Suppressor macrophage treated with lipopolysaccharide for 4 hours (primary cell): ENCODE measurements at places on chromosomes 2 and 18.

DNA sequence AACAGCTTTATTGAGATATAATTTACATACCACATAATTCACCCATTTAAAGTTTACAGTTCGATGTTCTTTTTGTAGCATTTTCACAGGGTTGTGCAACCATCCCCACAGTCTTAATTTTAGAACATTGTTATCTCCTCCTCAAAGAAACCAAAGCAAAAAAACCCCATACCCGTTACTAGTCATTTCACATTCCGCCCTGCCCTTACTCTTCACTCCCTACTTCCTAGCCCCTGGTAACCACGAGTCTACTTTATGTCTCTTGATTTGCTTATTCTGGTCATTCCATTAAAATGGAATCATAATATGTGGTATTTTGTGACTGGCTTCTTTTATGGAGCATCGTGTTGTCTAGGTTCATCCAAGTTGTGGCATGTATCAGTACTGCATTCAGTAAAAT, 137.7 kb downstream of the TANC1 start:
- DNase-seq = no peak

- DNase-seq = no peak
Measured at GRCh38 chr2:182004945-182005520, 19.4 kb downstream of the PPP1R1C start.

GRCh38 chr2:43743706-43744105, 30.1 kb upstream of the DYNC2LI1 start:
- no peak for DNase-seq

GRCh38 chr18:35835833-35836232, 136.6 kb upstream of the RMP24 start:
- DNase-seq = peak; percentile 88

- no peak for DNase-seq
Measured at GRCh38 chr18:8397034-8397433, 212.2 kb upstream of the RAB12 start.

DNA sequence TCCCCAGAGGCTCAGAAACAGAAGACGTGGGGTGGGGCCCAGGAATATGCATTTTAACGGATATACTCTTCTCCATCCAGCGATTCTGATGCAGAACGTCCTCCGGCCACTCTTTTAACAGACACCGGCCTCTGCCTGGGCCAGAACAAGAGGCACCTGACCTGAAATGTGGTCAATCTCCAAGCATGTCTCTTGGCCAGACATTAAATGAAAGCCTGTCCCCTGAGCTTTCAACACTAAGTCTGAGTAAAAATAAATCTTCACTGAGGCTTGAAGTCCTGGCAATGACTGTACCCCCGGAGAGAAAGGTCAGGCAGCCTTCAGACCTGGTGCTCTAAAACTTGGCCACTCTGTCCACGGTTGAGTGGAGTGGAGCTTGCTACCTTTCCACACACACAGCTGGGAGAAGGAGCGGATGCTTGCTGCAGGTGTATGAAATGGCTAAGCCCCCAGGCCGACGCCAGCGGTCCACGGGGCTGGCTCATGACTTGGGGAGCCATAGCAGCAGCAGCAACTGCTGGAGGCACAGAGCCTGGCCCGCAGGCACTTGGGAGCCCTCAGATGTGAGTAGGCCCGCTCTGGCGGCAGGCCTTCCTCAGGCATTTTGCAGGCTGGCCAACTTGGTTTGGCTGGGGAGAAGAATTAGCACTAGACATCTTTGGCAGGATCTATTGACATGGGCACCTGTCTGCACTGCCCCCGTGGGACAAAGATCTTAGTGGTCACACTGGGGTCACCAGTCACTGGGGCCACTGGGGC, 79.7 kb downstream of the TMEM17 start:
- no peak for DNase-seq

GRCh38 chr2:157260533-157261198, 3.2 kb downstream of the GALNT5 start:
- DNase-seq = no peak

DNA sequence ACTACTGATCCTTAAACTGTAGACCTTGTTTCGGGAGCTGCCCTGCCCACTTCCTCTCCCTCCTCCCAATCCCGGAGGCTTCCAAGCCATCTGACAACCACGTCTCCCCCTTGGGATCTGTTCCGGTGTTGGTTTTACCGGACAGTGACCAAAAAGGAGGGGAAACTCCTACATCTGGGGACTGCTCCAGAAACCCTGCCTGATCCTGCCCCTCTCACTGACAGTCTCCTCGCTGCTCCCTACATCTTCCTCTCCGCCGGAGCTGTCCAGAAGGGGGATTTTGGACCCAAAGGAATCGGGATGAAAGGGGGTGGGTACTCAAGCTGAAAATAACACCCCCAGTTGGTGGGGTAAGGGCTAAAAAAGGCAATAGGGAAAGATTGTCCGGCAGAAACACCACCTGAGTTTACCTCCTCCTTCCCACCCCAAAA, 1.5 kb downstream of the INO80D start:
- peak; percentile 67 for DNase-seq

DNA sequence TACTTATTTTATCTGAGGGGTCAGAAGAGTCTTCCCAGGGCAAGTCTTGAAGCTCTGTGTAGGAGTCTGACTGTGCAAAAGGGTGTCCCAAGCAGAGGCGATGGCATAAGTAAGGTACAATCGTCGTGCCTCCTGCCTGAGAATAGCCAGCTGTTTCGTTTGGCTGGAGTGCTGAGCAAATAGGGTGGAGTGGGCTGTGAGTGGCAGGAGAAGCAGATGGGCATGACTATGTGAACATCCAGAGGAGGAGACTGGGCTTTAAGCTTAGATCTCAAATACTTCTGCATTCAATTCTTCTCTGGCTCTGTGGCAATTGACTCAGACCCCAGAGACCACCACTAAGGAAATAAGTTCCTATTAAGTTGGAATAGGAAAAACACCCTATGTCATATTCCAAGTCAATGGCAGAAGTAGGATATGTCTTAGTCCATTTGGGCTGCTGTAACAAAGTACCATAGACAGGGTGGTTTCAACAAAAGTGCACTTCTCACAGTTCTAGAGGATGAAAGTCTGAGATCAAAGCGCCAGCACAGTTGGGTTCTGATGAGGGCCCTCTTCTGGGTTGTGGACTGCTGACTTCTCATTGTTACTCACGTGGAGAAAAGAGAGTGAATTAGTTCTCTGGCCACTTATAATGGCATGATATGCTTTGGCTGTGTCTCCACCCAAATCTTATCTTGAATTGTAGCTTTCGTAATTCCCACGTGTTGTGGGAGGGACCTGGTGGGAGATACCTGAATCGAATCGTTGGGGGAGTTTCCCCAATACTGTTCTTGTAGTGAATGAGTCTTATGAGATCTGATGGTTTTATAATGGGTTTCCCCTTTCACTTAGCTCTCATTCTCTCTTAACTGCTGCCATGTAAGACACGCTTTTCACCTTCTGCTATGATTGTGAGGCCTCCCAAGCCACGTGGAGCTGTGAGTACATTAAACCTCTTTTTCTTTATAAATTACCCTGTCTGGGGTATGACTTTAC, 120.2 kb downstream of the LPIN1 start:
- DNase-seq = no peak

DNA sequence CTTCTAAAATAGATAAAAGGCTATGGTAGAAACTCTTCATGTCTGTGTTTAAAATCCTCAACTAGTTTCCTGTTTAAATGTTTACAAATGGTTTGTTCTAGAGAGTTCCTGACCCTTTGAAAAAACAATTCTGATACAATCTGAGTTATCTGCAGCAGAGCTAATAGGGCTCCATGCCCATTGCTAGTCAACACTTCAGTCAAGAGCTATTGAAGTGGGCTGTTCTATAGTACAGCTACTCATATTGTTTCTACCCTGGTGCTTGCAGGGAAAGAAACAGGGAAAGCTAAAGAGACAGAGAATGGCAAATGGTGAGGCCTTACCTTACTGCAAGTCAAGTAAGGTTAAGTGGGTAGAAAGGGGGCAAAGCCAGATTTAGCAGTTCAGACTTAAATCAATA, 112.3 kb upstream of the CAVIN2 start:
- DNase-seq = no peak

GRCh38 chr2:233832414-233832813, 21.9 kb downstream of the HJURP start:
- no peak for DNase-seq

- DNase-seq = no peak
Measured at GRCh38 chr18:76145521-76146376, 349.3 kb downstream of the ZNF516 start.

DNA sequence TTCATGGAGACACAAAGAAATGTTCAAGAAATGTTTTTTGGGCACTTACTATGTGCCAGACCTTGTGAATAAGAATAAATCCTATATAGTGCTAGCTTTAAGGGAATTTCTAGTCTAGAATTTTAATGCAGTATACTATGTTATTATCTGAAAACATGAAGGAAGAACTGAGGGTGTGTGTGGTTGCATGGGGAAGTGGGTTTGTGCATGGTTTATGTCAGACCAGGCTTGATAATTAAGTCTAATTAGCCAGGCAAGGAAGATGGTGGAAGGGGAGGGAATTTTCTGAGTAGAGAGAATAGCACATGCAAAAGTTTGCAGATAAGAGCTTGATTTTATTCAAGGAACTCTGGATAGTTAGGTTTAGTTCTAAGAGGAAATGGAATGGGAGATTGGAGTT, 6.5 kb downstream of the RBBP8 start:
- DNase-seq = no peak

- DNase-seq = peak; percentile 8
Measured at GRCh38 chr2:189347540-189347939, 93.7 kb upstream of the WDR75 start.

- no peak for DNase-seq
Measured at GRCh38 chr18:54116541-54117257, 107.8 kb downstream of the MBD2 start.

GRCh38 chr2:95025406-95026319, at the start of gene MAL:
MAL (plus strand) TSS chr2:95025708; CDS start chr2:95025793, 85 bp downstream.
- no peak for DNase-seq

DNA sequence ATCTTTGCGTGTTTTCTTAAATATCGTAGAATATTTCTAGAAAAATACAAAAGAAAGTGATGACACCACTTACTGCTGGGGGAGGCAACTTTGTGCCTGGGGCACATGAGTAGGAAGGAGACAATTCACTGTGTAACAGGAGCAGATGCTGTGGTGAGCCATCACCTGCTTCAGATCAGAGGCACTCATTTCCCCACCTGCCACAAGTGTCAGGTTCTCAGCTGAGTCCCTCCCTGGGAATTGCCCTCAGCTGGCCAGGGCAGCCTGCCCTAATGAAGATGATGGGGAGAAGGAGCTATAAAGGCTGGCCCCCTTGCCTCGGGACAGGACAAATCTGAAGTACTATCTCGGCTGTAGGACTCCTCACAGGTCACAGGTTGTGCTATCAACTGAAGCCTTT, 322.8 kb downstream of the STK39 start:
- no peak for DNase-seq

DNA sequence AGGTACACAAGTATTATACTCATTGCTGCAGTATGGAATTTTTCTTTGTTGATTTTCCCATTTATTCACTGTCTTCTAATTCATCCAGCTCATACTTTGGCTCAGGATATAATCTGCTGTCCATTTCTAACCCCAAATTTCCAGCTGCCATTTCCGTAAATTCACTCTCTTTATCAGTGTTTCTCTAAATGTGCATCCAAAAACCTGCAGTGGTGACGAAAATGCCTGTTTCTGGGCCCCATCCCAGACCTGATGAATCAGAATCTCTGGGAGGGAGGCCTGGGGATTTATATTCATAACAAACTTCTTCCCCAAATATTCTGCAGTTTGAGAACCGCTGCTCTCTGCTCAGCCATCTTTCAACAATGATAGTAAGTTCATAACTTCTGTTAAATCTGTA, 86.6 kb downstream of the VWC2L start:
- no peak for DNase-seq

DNA sequence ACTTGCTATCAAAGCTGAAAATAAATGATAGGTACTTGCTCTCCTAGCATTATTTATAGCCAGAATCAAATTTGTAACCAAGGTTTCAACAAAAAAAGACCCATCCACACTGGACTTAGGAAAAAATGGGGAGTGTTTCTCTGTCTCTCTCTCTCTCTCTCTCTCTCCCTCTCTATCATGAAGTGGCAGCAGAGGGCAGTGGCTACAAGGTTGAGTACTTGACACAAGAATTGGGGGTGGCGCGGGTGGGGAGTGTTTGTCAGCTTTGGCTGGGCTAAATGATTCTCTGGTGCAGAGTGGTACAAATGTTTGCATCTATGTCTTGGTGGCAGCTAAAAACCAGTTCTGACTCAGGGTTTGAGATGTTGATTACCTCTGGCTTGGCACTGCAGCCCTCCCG, 85.0 kb downstream of the RBM43 start:
- no peak for DNase-seq

DNA sequence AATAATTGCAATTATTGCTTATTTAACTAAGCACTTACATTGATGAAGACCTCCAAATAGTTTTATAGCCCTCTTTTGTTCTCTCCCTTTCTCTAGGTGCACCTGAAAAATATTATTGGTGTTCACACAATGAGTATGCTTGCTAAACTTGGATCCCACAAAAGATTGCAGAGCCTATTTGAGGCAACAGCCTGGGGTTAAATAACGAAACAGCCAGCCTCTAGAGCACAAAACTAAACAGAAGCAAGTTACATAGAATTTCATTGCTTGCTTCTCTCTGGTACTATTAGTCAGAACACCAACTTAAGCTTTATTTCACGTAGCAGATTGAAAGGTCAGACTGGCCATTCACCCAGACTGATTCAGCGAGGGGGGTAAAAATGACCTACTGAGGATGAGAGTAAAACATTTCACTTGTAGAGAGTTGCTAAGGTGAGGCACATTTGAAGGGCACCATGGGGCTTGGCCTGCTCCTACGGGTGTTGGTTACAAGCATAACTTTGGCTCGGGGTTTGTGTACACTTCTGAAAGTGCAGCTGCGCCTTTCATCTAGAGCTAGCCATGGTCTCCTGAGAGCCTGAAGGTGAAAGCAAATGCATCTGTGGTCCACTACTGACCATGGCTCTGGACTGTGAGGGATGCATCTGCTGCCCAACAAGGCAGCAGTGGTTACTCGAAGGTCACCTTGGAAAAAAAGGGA, 225.1 kb upstream of the LRRTM1 start:
- DNase-seq = no peak

DNA sequence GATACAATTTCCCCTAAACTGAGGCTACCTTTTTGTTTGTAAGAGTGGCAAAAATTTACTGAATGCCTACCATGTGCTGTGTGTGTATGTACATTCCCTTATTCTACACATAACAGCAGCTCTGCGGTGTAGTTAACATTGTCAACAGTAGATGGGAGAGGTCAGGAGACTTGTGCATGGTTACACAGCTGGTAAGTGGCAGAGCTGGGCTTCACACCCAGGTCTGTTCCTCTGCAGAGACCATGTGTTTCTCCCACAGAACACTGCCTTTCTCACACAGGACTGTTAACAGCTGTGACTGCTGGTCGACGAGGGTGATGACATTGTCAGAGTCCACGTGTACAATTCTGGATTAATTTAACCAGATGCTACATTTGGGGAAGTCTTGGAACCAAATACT, 49.1 kb downstream of the EML6 start:
- DNase-seq = no peak
